ENCODE measurements at places on chromosomes 7 and 10. TPM values are rescaled to one million over a fixed set of nuclear protein-coding genes. Genes with fewer than 3 reads are reported as not detected.

The SPACDR gene
- 1.3 TPM for total RNA-seq

The CPXM2 gene
- total RNA-seq: 5.1 TPM

The DNA2 gene
- 5.3 TPM for total RNA-seq

The ERLIN1 gene
- total RNA-seq: 43.9 TPM

The PSTK gene
- total RNA-seq: 4.0 TPM

The ASB10 gene
- not detected for total RNA-seq

The FLNC gene
- total RNA-seq: 152 TPM

The GCK gene
- total RNA-seq: 0.27 TPM

The FRAT1 gene
- 2.3 TPM for total RNA-seq

The XPNPEP1 gene
- 159 TPM for total RNA-seq

The GRM3 gene
- total RNA-seq: not detected

The WEE2 gene
- not detected for total RNA-seq

All from endothelial cell of coronary artery (primary cell).